ENCODE measurements at places on chromosomes 1 and 21.

- DNase-seq, result no peak
Measured at GRCh38 chr1:37146071-37146470, 111.8 kb upstream of the GRIK3 start.

GRCh38 chr21:45098867-45099266 is 24.5 kb downstream of the ADARB1 start:
- no peak for DNase-seq

GRCh38 chr1:230174041-230174440 is 107.0 kb downstream of the GALNT2 start:
- no peak for DNase-seq

GRCh38 chr1:229999004-229999670 is 67.9 kb upstream of the GALNT2 start:
- no peak for DNase-seq

DNA sequence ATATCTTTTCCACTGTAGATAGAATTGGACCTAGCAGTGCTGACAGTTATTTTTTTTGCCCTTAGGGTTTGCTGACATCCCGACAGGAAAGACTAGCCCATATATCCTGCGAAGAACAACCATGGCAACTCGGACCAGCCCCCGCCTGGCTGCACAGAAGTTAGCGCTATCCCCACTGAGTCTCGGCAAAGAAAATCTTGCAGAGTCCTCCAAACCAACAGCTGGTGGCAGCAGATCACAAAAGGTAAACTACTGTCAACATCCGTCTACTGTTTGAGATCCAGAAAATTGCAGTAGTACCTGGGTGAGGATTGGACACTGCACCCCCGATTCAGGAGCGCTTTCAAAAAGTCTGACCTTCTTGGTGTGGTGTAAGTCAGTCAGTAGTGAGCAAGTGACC is 55.8 kb downstream of the CENPF start:
- DNase-seq, result no peak
